ENCODE measurements at places on chromosomes 11 and 22. TPM values are rescaled to one million over a fixed set of nuclear protein-coding genes. Genes with fewer than 3 reads are reported as not detected.

Gene RFPL3
- not detected for total RNA-seq

Gene SLC6A5
- not detected for total RNA-seq

Gene P4HA3
- not detected for total RNA-seq

Gene PIH1D2
- 0.59 TPM for total RNA-seq

Gene TMPRSS5
- 1.2 TPM for total RNA-seq

DNA sequence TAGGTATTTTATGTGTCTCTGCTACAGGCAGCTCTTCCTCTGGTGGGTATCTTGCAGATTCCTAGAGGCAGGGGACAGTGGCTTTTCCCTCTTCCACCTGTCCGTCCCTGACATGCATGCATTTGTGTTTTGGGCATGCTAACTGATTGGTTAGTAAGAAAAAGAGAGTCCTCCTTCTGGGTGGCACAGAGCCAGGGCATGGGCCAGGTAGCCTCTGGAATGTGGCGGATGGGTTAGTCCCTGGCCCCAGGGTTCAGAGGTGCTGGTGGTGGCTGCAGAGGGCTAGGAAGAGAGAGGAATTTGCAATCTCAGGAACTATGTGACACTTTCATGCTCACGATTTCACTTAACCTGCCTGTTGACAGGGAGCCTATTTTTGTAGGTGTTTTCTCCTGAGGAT, 5.8 kb upstream of the MS4A15 start:
- H3K4me1 ChIP-seq: no peaks in the 10 kb centered on the region
- H3K36me3 ChIP-seq: no peaks in the 10 kb centered on the region
- DNase-seq: no peak

GRCh38 chr11:68255526-68255925, 16.2 kb downstream of the C11orf24 start:
- H3K27me3 ChIP-seq: peaks cover 4% of the 10 kb centered on the region
- H3K36me3 ChIP-seq: peaks cover 2% of the 10 kb centered on the region
- DNase-seq: no peak
- peaks cover 7% of the 10 kb centered on the region for H3K4me1 ChIP-seq

DNA sequence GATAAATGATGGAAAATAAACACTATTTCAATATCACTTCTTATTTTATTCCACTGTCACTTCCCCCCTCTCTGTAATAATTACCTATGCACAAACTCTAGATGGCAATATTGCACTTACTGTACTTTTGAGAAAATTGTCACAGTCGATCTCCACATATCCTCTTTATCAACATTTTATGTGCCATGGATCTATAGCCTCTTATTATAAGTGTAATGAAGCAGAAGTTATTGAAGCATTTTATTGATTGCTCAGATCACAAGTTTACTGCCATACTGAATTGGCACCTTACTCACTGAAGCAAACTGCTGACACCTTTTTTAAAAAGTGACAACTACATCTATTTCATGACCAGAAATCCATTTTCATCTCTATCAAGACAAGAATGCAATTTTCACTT, 133.4 kb downstream of the DCDC1 start:
- no peaks in the 10 kb centered on the region for H3K4me1 ChIP-seq
- no peaks in the 10 kb centered on the region for H3K36me3 ChIP-seq
- H3K27me3 ChIP-seq: peaks cover 3% of the 10 kb centered on the region
- no peak overlapping the region for H3K4me3 ChIP-seq
- H3K27ac ChIP-seq: no peak overlapping the region
- DNase-seq: no peak

DNA sequence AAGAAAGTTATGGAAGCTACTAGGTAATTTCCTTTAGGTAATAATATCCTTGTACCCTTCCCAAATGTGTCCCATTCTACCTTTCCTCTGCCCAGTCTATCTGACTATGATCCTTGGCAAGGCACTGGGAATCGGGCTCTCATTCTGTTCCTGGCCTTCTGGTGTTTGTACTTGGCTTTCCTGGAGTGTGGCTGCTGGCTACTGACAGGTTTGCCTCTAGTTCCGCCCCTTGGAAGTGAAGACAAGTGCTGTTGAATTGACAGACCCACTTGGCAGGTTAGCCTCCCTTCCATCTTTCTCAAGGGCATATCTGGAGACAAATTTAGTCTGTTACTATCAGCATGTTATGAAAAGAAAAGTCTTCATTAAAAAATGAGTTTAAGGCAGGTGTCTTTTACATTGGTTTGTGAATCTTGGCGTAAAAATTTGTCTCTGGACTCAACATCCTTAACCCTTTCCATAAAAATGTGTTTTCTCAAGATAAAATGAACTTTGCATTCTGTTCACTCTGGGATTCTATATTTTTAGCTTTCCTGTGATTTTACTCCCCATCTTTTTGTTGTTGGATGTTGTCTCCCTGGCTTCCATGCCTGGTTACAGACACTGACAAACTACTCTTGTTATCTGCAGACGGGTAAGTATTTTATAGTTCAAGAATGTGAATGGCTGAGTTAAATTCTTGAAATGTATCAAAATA, 287.4 kb upstream of the PDGFD start:
- H3K36me3 ChIP-seq: no peaks in the 10 kb centered on the region
- H3K4me3 ChIP-seq: no peak overlapping the region
- H3K27ac ChIP-seq: no peak overlapping the region
- H3K4me1 ChIP-seq: no peaks in the 10 kb centered on the region

- no peak for DNase-seq
- no peak overlapping the region for H3K27ac ChIP-seq
- no peaks in the 10 kb centered on the region for H3K4me1 ChIP-seq
- H3K36me3 ChIP-seq: peaks cover 32% of the 10 kb centered on the region
- no peak overlapping the region for H3K4me3 ChIP-seq
Measured at GRCh38 chr11:93160808-93161207, 37.0 kb downstream of the SLC36A4 start.

- peak overlapping the region; percentile 61 for H3K4me3 ChIP-seq
- peaks cover 67% of the 10 kb centered on the region for H3K27me3 ChIP-seq
- no peaks in the 10 kb centered on the region for H3K36me3 ChIP-seq
- no peak overlapping the region for H3K27ac ChIP-seq
- peaks cover 8% of the 10 kb centered on the region for H3K4me1 ChIP-seq
- peak; percentile 74 for DNase-seq
Measured at GRCh38 chr22:28883917-28884746, 760 bp downstream of the ZNRF3 start.

- no peak within 1 kb of the TSS for H3K4me3 ChIP-seq
- peaks cover 3% of the 10 kb centered on the region for H3K36me3 ChIP-seq
- DNase-seq: no peak
- H3K27ac ChIP-seq: no peak within 1 kb of the TSS
- H3K27me3 ChIP-seq: no peaks in the 10 kb centered on the region
- peaks cover 2% of the 10 kb centered on the region for H3K4me1 ChIP-seq
Measured at GRCh38 chr22:25199731-25200520, at the start of gene CRYBB3. Gene CRYBB3 (plus strand): TSS chr22:25199858. CDS start chr22:25201397, 1,539 bp downstream.

DNA sequence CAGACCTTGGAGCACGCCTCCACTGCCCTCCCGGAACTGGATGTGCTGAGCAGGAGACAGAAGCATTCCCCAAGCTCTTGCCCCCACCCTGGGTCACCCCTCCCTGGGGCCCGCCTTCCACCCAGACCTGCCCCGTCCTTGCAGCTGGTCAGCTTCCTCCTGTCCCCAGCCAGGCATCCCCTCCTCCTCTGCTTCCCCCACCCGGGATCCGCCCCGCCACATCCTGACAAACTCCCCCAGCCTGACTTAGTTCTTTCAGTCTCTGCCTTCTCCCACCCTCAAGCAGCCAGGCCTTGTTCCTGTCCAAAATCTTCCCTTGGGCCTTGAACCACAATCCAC, 1.1 kb upstream of the PLXNB2 start:
- peak overlapping the region; percentile 70 for H3K27ac ChIP-seq
- peak overlapping the region; percentile 59 for H3K4me3 ChIP-seq
- peaks cover 10% of the 10 kb centered on the region for H3K4me1 ChIP-seq
- peaks cover 9% of the 10 kb centered on the region for H3K27me3 ChIP-seq

GRCh38 chr22:35335468-35335867, 35.8 kb downstream of the TOM1 start:
- H3K36me3 ChIP-seq: peaks cover 25% of the 10 kb centered on the region
- no peak for DNase-seq
- H3K4me1 ChIP-seq: peaks cover 26% of the 10 kb centered on the region
- H3K27ac ChIP-seq: no peak overlapping the region
- H3K27me3 ChIP-seq: no peaks in the 10 kb centered on the region

- no peak overlapping the region for H3K4me3 ChIP-seq
- no peak overlapping the region for H3K27ac ChIP-seq
- peaks cover 13% of the 10 kb centered on the region for H3K4me1 ChIP-seq
- no peak for DNase-seq
Measured at GRCh38 chr11:46451759-46452158, 60.2 kb upstream of the CHRM4 start.

DNA sequence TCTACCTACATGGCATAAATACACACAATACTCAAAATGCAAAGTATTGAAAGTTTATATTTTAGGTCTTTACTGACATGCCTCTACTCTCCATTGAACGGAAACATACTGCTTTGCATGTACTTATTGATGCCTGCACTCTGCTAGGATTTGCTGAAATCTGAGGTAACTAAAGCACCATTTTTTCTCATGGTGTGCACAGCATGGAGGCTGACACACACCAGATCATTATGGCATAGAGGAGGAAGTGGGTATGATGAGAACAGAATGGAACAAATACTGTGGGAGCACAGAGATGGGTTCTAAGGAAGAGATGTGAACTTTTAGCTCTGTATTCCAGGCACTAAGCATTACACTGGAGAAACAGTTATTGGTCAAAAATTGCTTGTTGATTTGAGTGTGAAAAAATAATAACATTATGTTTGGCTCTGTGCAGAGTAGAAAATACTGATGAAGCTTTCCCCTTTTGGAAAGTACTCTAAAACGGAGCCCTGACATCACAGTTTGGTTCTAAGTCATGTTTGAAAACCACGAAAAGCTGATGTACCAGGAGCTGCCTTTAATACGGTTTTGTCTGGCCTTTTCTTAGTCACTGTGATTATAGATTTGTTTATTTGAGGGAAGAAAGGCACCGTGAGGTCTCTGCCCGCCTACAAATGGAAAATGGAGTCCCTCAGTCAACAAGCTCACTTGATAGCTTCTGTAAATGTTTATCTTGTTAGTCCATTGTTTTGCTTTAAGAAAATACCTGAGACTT, 5.6 kb downstream of the OR52R1 start:
- no peak overlapping the region for H3K4me3 ChIP-seq
- H3K27ac ChIP-seq: no peak overlapping the region
- no peaks in the 10 kb centered on the region for H3K4me1 ChIP-seq
- H3K36me3 ChIP-seq: no peaks in the 10 kb centered on the region

DNA sequence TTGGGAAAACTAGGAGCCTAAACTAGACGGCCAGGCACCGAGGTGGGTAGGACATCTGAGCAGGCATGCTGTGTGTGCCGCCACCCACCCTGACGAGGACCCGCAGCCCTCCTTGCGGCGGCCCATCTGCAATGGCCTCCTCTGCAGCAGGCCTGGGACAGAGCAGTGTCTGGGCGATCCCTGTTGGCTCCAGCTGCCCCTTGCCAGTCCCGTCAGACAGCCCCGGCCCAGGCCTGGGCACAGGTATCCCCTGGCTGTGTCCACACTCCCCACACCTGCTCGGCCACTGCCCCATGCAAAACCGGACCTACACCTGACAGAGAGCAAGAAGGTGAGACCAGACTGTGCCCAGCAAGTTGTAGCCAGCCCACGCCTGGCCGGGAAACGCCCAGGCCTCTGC, 38.7 kb upstream of the GNB1L start:
- DNase-seq: no peak
- H3K4me1 ChIP-seq: peaks cover 30% of the 10 kb centered on the region
- H3K4me3 ChIP-seq: no peak overlapping the region
- no peaks in the 10 kb centered on the region for H3K27me3 ChIP-seq
- H3K36me3 ChIP-seq: peaks cover 5% of the 10 kb centered on the region
- no peak overlapping the region for H3K27ac ChIP-seq

DNA sequence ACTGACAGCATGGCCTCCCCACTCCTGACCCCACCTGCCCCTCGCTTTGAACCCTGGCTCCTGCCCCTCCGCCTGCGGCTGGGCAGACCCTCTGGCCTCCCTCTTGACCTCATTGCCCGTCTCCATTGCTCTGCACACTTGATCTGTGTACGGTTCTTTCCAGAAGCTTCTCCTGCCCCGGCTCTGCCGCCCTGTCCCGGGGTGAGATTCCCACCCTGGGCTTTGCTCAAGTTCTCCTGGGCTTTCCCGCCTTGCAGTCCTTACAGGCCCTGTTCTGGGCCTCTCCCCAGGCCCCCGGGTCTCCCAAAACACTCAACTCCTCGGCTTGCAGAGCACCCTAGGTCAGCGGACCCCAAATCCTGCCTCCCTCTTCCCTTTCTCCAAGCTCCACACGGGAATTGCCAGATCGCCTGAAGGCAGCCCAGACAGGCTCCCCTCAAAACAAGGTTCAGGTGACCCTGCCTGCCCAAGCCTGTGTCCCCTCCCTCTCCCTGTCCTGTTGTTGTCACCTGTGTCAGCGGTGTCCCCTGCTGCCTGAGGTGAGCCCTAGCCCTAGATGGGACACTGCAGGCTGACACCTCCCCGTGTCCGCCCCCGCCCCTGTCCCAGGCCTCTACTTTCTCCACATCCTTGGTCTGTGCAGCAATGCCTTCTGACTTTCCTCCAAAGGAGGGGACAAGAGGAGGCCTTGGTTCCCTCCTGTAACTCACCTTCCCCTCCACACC, 1.5 kb downstream of the GAL start:
- no peak overlapping the region for H3K4me3 ChIP-seq
- H3K27me3 ChIP-seq: peaks cover 65% of the 10 kb centered on the region
- H3K36me3 ChIP-seq: no peaks in the 10 kb centered on the region
- H3K4me1 ChIP-seq: peaks cover 15% of the 10 kb centered on the region

GRCh38 chr11:39860931-39861330, 1598.5 kb downstream of the LRRC4C start:
- no peaks in the 10 kb centered on the region for H3K27me3 ChIP-seq
- H3K27ac ChIP-seq: no peak overlapping the region
- DNase-seq: no peak
- H3K4me1 ChIP-seq: no peaks in the 10 kb centered on the region
- no peaks in the 10 kb centered on the region for H3K36me3 ChIP-seq
- H3K4me3 ChIP-seq: no peak overlapping the region

- no peaks in the 10 kb centered on the region for H3K36me3 ChIP-seq
- no peak overlapping the region for H3K27ac ChIP-seq
- no peak overlapping the region for H3K4me3 ChIP-seq
- peaks cover 7% of the 10 kb centered on the region for H3K4me1 ChIP-seq
- no peak for DNase-seq
Measured at GRCh38 chr22:20435436-20436306, 2.0 kb downstream of the SCARF2 start.

DNA sequence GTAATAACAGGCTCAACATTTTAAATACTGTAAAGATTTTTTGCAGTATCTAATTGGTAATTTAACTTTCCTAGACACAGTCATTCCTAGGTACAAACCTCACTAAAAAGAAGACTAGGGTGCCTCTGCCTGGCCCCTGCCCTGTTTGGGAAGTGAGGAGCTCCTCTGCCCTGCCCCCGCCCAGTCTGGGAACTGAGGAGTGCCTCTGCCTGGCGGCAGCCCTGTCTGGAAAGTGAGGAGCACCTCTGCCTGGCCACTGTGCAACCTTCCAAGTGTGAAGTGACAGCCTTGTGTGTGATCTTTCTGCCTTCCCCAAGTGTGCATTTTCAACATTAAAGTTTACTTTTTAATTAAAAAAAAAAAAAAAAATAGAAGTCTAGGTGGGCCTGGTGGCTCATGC, 4.2 kb downstream of the CHORDC1 start:
- no peak for DNase-seq
- no peak overlapping the region for H3K27ac ChIP-seq
- no peaks in the 10 kb centered on the region for H3K27me3 ChIP-seq
- no peak overlapping the region for H3K4me3 ChIP-seq

GRCh38 chr11:67105964-67106363, 13.1 kb upstream of the KDM2A start:
- no peak overlapping the region for H3K4me3 ChIP-seq
- H3K36me3 ChIP-seq: no peaks in the 10 kb centered on the region
- no peak overlapping the region for H3K27ac ChIP-seq
- no peaks in the 10 kb centered on the region for H3K27me3 ChIP-seq
- H3K4me1 ChIP-seq: peaks cover 16% of the 10 kb centered on the region
